EH (cell line): ENCODE measurements at places on chromosomes 4 and X.
A peak's percentile ranks its signal among the peaks of the same experiment; 100 is the strongest.

- DNase-seq, result peak; percentile 91
Observed at GRCh38 chr4:74374561-74375327, 9.8 kb downstream of the EREG start.

- no peak for DNase-seq
Observed at GRCh38 chrX:72054779-72055489, 76.8 kb downstream of the RTL5 start.

- peak; percentile 47 for DNase-seq
Observed at GRCh38 chrX:153496590-153496959, 1.8 kb downstream of the BGN start.

GRCh38 chr4:117135634-117136354, 50.4 kb upstream of the TRAM1L1 start:
- no peak for DNase-seq

- no peak for DNase-seq
Observed at GRCh38 chrX:22758807-22759481, 240.8 kb upstream of the DDX53 start.

- peak; percentile 23 for DNase-seq
Observed at GRCh38 chr4:18859468-18859867, 837.9 kb upstream of the LCORL start.

DNA sequence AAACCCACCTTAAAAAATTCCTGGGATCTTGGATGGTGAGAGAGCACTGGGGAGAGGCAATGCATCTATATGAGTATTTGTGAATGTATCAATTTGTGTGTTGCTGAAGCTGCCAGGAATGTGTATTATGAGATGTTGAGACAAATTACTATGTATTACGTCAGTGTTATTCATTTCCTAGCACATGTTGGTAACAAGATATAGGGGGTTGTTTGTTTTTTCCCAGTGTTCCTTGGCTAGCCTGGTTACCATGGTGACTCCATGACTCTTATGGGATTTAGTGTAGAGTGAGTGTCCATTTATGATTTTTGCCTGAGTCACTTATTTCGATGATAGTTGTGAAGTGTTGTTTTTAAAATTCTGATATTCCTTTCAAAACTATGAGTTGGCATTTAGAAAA, 65.6 kb downstream of the RAB40A start:
- DNase-seq, result peak; percentile 90

DNA sequence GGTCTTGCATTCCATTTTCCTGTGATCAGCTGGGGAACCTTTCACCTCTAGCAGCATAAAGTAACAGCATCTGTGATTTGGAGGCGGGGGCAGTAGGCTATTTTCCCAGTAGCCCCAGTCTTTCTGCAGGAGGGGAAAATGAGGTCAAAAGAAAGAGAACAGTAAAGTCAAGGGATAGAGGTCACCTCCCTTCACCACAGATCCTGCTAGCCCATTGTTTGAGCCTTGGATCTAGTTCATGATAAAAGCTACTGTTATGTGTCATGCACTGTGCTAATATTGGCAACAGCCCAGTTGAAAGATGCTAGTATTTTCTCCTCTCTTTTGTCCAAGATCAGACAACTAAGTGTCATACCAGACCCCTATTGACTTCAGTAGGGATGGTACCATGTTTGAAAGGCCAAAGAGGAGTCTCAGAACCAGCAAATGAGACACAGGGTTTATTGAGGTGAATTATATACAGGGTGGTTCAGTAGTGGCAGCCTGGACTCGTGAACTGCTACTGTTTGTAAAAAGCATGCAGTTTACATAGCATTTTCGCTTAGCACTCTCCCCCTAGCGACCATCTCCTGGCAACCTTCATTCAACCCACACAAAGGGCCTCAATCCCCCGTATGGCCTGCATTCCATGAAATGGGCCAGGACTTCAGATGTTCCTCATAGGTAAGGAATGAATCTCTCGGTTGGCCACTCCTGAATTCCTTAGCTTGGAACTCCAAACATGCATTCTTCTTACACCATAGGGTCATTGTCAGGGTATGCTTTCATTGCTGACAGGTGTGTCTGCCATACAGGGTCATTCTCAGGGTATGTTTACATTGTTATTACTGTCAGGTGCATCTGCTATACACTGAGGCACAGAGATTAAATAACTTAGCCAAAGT, 170.0 kb upstream of the FRMPD4 start:
- peak; percentile 23 for DNase-seq

- peak; percentile 32 for DNase-seq
Observed at GRCh38 chrX:107429090-107429489, 20.4 kb upstream of the FRMPD3 start.

- DNase-seq, result peak; percentile 25
Observed at GRCh38 chrX:10750581-10750980, 130.2 kb upstream of the MID1 start.

GRCh38 chr4:36509845-36510244, 228.4 kb downstream of the DTHD1 start:
- no peak for DNase-seq

GRCh38 chr4:13329340-13329850, 154.7 kb downstream of the RAB28 start:
- DNase-seq, result no peak

DNA sequence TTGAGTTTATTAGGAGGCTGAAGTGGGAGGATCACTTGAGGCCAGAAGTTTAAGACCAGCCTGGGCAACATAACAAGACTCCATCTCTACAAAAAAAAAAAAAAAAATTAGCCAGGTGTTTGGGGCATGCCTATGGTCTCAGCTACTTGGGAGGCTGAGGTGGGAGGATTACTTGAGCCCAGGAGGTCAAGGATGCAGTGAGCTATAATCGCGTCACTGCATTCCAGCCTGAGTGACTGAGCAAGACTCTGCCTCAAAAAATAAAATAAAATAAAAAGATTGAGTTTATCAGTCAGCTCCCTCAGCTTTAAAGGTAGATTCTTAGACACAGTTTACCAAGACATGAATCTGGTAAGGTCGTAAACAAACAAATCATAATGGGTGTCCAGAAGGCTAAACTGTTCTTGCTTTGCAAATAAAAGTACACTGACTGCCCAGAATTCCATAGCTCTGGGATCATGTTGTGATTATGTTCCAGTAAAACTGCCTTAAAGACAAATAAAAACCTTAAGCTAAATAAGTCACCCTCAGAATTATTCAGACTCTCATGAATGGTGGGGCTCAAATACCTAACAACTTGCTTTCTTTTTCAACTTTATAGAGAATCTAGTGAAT, 18.7 kb downstream of the APOO start:
- DNase-seq, result peak; percentile 53

DNA sequence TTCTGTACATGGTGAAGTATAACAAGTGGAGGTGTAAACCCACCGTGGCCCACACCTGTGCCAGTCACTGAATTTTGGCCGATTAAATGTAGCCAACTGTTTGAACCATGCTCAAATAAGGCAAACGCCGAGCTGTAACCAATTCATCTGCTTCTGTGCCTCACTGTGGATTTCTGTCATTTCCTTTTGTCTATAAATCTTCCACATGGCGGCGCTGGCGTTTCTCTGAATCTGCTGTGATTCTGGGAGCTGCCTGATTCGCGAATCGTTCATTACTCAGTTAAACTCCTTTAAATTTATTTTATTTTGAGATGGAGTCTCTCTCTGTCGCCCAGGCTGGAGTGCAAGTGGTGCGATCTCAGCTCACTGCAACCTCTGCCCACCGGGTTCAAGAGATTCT, 19.2 kb downstream of the SUPT20HL2 start:
- peak; percentile 32 for DNase-seq

- DNase-seq, result no peak
Observed at GRCh38 chrX:120365968-120366367, 4.1 kb downstream of the ATP1B4 start.

- DNase-seq, result no peak
Observed at GRCh38 chr4:82758701-82759685, 39.6 kb downstream of the SCD5 start.

- DNase-seq, result no peak
Observed at GRCh38 chrX:20947411-20947912, 426.8 kb upstream of the CNKSR2 start.

GRCh38 chr4:41533680-41534079, 4.3 kb upstream of the LIMCH1 start:
- peak; percentile 47 for DNase-seq

DNA sequence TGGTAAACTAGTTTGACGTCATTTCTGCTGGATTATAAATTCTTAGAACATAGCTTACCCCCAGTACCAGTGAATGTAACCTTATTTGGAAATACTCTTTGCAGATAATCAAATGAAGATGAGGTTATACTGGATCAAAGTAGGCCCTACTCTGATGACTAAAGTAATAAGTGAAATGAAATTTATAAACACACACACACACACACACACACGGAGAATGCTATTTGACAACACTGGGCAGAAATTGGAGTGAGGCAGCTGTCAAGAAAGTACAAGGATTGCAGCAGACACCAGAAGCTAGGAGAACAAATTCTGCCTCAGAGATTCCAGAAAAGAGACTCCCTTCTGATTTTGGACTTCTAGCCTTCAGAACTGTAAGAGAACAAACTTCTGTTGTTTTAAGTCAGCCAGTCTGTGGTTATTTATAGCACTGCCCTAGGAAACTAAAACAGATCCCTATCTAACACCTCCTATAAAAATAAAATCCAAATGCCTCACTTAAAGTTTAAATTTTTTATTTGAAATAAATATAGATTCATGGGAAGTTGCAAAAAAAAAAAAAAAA, 448.6 kb downstream of the PCDH18 start:
- DNase-seq, result peak; percentile 52

DNA sequence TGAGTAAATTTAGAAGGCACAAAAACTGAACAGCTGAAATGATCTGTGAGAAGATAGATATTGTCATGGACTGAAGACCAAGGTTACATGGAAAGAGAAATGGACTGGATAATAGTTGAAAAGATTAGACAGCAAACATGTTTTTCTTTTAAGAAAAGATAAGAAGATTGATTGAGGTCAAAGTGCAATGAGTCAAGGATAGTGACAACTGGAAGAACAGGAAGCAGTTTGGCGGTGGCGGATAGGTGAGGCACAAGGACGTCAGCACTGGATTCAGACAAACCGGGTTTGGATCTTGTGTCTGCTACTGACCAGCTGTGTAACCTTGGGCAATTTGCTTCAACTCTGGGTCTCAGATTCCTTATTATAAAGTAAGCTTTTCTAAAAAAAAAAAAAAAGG, 2.0 kb upstream of the HPGD start:
- no peak for DNase-seq

- DNase-seq, result no peak
Observed at GRCh38 chr4:1241936-1242505, 6.9 kb downstream of the CTBP1 start.

GRCh38 chr4:153246446-153247115, 42.3 kb downstream of the TRIM2 start:
- DNase-seq, result no peak

DNA sequence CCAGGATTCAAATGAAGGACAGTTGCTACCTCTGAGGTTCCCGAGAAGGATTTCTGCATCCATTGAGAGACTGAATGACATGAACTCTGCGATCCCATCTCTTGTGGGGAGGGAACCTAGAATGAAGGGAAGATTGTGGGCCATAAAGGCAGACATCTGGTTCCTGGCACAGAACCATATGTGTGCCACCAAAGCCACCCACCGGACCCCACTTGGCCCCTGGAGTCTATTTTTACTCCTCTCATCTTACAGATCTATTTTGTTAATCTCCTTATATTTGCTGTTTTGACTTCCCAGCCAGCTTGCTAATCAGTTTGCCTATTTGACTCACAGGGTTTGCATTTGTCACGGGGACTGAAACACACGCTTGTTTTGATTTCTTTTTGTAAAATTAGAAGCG, 7.3 kb downstream of the SOD3 start:
- DNase-seq, result no peak

DNA sequence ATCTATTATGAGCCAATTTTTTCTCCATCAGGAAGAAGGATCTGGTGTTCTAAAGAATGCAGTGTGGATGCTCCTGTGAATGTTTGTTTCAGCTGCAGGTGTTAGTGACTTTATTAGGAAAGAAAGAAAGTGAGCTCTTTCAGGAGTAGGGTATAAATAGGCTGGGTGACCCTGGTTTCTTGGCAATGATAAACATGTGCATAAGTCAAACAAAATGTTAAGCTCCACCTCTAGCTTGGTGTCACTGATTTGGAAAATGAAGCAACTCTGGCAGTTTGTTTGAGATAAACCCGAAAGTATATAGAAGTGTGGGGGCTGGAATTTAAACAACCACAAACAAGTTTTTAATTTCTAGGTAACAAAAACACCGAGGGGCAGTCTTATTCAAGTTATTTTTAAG, 152.3 kb downstream of the COL4A6 start:
- no peak for DNase-seq

- DNase-seq, result no peak
Observed at GRCh38 chr4:103493450-103494159, 226.2 kb downstream of the TACR3 start.

DNA sequence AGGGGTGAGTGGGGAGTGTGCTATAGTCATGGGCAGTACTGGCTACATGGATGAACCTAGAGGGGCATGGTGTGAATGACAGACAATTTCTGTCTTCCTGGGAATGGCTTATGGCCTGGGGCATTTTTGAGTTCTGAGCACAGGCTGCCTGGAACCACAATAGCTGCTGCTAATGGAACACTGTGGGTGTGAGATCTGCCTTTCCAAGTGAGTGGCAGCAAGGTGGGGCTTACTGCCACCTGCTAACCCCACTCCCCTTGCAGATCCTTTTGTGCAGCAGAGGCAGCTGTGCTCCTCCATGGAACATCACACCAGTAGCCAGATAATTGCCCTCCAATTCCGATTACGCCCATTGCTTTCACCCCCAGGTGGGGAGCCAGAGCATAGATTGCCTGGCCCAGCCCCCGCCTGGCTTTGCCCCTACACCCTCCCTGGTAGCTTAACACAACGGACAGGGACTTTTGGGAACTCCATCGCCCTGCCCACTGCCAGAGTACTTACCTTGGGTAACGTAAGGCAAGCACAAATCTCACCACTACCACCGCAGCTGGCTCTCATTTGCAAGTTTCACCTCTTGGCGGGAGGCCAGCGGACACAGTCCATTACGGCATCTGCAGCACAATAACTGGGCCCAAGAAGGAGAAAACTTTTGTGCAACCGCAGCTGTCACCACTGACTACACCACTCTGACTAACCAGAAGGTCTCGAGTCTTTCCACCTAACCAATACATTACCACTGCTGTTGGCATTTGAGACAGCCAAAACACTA, 421.2 kb upstream of the NWD2 start:
- DNase-seq, result no peak

- DNase-seq, result no peak
Observed at GRCh38 chrX:126785539-126785938, 34.0 kb upstream of the PRR32 start.

DNA sequence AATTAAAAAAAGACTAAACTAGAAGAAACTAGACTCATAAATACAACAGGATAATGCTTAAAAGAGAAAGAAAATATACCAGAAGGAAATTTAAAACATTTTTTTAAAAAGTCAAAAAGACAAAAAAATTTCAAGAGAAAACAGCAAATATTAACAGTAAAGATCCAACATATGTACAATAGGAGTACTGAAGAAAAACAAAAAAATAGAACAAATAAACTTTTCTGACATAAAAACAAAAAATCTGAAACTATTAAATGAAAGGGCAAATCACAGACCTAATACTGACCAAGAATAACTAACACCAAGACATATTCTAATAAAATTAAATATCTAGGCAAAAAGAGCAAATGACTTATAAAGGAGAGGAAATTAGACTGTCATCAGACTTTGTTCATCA, 11.5 kb downstream of the DNAJB14 start:
- no peak for DNase-seq

- DNase-seq, result peak; percentile 98
Observed at GRCh38 chr4:142091085-142091513, 454.7 kb downstream of the IL15 start.

GRCh38 chr4:80767944-80768343, 262.6 kb upstream of the BMP3 start:
- peak; percentile 5 for DNase-seq
